ENCODE measurements at places on chromosomes 2 and 18.

DNA sequence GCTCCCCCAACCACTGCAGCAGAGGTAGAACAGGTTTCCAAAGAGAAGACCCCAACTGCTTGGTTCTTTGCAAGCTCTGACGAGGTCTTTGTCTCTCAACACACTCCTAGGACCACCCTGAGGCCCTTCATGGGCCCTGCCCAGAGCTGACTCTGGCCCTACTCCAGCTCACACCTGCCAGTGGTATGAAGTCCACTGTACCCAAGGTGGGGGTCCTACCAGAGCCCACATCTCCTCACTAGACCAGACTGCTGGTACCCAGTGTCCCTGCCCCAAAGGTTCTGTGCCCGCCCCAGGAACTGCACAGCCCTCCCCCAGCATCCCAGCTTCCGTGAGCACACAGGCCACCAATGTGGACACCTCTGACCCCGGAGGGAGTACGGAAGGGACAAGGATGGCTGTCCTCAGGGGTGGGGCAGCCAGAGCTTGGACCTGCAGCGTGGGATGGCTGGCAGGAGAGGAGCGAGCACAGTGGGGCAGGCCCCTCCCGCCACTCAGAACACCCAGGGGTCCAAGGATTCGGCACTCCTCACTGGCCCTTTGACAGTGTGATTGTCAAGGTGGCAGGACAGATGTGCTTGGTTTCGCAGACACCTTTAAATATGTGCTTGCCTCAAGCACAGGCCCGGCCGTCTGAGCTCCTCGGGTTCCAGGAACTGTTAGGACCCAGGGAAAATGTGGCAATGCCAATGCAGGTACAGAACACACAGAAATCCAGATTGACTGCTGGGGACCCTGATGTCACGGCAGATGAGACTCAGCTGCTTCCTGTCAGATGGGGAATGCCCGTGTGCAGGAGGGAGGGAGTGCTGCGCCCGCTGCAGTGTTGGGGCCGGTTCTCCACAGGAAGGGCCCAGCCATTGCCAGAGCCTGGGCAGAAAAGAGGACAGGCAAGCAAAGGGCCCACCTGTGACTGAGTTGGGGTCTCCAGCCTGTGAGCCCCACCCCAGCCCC lies 51.2 kb downstream of the MTERF4 start:
- DNase-seq = no peak

DNA sequence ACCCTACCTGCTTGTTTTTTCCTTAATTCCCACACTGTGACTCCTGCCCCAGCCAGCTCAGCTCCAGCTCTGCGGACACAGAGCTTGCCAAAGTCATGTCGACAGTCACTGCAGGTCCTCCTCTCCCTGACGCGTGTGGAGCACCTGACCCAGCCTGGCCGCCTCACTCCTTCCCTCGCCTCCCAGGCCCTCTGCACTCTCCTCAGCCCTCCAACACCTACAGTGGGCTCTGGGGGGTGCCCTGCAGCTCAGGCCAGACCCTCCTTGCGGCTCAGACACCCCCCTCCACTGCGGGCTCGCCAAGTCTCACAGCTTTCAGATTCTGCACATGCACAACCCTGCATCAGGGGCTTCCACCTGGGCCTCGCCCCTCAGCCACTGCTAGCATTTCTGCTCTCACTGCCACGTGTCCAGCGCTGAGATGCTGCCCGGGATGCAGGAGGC lies 68.3 kb downstream of the NDUFA10 start:
- DNase-seq = no peak

- DNase-seq = no peak
Observed at GRCh38 chr2:86786001-86786536, 4.6 kb downstream of the CD8A start.

GRCh38 chr2:124001696-124002430 lies 23.2 kb upstream of the CNTNAP5 start:
- DNase-seq = peak; percentile 70

DNA sequence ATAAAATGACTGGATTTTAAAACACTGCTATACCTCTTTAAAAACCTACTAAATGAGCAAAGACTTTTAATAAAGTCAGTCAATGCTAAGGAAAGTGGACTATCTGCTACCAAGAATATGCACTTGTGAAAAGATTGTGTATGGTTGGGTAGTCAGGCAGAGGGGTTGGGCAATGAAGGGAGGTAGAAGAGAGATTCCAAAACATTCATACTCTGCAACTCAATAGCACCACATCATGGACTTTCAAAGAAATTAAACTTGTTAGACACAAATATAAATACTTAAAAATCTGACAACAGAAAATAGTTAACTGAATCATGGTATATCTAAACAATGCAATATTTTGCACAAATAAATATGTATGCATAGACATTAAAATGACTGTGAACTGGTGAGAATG lies 139.9 kb upstream of the MAPRE2 start:
- no peak for DNase-seq

GRCh38 chr2:42880738-42881690 lies 88.6 kb upstream of the HAAO start:
- no peak for DNase-seq

GRCh38 chr2:186862869-186863709 lies 14.1 kb upstream of the ZSWIM2 start:
- peak; percentile 17 for DNase-seq

- no peak for DNase-seq
Observed at GRCh38 chr2:44918095-44918775, 23.3 kb upstream of the SIX3 start.

DNA sequence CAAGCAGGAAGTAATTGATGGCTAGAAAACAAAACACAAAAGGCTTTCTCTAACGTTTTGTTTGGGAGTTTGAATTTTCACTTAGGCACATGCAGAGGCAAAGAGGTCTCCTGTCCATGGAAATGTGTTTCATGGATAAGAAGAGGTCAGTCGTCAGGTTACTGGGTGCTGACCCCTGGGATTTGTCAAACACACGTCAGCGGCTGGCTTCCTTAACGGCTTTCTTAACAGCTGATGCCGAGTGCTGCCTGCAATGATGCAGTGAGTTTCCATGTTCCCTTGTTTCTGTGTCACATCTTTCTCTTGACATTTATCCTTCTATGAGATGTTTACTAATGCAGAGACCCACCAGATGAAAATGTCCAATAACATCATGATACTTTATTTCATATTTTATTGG lies 31.7 kb downstream of the GPR39 start:
- DNase-seq = no peak

GRCh38 chr18:44341759-44342158 lies 338.9 kb upstream of the SETBP1 start:
- DNase-seq = no peak

- no peak for DNase-seq
Observed at GRCh38 chr18:6052449-6052913, 157.2 kb upstream of the TMEM200C start.

GRCh38 chr2:237760506-237761502 lies 37.8 kb upstream of the RBM44 start:
- no peak for DNase-seq

DNA sequence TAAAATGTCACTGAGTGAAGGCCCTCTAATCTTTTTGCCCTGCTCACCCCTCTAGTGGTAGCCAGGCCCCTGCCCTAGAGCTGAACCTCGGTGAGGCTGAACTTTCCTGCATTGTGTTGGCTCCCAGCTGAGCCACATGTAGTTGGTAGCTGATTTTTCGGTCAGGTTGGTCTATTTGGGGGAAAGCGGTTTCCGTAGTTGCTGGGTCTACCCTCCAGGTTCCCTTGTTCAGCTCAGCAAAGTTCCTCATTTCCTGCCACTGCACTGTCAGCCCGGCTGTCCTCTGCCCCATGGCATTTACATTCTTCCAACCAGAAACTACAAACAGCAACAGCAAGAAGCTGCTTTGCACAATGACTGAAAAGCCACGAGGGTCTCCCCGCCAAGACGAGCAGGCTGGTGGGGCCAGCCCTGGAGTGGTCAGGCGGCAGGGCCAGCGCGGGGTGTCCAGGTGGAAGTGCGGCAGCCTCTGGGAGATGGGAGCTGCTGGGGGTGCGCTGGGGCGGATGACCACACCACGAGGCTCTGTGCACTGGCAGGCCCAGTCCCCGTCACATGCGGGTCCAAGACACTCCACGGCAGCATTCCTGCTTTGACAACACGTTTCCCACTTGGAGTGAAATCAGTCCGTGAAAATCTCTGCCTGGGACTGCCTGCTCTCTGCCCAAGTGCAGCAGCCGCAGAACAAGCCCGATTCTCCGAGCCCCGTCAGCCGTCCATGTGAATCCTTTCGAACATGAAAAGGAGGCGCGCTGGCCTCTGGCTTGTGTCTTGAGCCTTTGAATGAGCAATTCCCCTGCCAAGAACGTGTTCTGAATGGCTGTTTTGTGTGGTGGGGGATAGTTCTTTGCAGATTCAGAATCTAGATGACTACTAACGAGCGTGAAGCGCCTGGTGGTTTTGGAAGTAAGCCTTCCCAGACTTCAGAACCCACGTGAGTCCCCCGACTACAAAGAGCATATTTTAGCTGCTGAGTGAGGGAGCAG lies 159.4 kb downstream of the ASB1 start:
- DNase-seq = no peak

- DNase-seq = no peak
Observed at GRCh38 chr2:53403792-53404413, 363.7 kb upstream of the CHAC2 start.
